Activated T-cell treated with anti-CD3 and anti-CD28 coated beads for 24 hours (primary cell): ENCODE measurements at places on chromosomes 16 and 17.

DNA sequence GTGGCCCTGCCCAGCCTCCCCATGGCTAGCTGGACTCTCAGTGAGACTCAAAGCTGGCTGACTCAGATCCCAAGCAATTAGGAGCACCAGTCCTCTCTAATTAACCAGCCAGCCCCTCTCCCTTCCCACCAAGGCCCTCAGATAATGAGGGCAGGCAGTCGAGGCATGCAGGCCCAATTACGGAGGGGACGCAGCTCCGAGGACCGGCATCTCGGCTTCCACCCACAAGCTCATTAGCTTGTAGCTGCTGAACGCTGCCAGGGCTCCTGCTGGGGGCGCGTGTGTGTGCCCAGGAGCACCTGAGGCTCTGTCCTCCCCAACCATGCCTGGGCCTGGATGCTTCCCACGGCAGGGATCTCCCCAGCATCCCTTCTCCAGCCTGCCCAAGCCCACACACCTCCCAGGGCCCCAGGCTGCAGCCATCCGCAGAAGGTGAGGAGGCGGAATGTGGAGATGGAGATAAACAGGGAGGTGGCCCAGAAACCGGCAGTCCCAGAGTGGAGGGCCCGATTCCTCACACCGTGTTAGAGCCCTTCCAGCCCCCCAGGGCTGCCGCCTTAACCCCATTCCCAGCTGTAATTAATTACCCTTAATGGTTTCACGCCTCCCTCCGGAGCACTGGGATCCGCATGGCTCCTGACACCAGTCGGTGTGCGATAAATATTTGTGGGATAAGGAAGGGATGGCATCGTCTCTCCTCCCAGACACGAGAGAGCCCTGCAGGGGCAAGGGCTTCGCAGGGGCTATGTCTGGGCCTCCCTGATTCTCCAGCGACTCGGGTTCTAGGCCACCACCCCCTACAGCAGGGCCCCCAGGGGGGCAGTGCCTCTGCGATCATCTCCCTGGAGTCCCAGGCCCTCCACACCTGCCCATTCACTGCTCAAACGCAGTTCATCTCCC lies 42.2 kb downstream of the RPH3AL start:
- no peak for DNase-seq

DNA sequence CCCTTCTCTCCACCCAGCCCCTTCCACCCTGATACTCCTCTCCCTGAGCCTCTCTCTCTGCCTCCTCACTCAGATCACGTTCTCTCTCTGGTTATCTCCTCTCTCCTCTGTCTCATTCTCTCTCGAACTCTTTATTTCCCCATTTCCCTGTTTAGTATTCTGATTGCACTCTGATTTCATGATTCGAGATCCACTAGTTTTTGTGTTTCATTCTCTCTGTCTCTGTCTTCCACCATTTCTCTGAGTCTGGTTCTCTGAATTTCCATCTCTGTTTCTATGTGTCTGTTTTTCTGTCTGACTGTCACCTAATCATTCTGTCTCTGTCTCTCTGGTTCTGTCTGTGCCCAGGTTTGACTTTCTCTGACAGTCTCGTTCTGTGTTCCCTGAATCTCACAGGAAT lies 2.0 kb downstream of the SEZ6L2 start:
- DNase-seq = no peak

DNA sequence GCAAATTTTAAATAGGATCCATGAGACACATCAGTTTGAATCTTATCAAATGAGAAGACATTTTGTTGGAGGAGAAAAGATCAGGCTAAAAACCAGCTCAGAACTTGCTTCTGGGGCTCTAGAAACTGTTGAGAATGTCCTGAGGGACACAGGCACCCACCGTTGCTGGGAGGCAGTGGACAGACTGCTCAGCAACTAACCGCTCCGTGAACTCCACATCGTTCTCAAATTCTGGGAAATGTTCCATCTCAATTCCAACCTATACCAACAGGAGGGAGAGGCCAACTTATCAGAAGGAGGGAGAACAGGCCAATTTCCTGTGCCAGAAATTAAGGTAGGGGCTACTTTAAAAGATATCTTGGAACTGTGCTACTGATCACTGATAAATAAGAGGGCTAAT lies 8.3 kb downstream of the TAT start:
- DNase-seq = no peak

DNA sequence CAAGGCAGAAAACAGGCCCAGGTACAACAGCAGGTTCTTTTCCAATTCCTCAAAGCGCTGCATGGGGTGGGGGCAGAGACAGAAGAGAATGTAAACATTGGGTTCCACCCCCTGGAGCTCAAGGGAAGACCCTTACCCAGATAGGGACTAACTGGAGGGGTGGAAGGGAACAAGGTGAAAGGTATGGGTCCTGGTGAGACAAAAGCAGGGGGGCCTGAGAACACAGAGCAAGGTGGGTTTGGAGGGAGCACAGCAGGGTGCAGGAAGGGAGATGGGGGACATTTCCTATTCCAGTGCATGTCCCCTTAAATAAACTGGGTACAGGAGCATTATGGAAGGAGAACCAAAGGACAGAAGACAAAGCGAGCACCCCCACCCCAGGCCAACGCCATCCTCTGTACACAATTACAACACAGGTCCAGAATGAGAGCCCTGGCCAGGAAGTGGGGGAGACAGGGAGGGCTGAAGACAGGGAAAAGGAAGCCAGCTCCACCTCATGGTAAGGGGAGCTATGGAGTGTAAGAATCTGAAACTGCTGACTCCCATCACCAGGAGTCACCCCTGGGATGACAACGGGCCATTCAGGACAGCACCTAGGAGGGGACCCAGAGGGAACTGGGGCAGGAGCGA lies 2.1 kb upstream of the CD2BP2 start:
- DNase-seq = no peak

- no peak for DNase-seq
Observed at GRCh38 chr17:43898446-43898845, 8.9 kb downstream of the MPP2 start.

DNA sequence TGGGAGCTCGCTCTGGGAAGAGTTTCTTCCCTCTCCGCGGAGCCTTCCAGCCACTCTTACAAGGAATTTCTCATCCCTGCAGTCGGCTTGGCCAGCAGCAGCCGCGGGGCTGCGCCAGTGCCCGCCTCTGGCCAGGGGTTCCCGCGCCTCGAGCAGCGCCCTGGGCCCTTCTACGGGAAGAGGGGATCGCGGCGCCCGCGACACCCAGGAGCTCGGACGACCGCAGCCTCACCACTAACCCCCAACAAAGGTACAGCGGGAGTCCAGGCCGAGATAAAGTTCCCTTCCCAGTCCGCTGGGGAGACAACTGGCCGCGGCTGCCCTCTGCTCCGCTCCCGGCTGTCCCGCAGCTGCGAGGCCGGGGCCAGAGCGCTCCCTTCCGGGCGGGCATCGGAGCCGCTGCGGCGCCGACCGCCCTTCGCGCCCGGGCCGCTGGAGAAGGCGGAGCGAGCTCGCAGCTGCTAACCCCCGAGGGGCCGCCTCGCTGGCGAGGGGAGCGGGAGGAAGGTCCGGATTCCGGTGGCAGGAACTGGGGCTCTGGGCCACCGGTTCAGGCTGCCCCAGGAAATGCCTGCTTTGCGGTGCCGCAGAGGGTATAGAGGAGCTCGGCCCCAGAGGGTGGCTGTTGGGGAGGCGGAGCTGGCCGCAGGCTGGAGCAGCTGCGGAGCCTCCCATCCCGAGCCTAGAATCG lies 3.6 kb upstream of the HS3ST3B1 start:
- no peak for DNase-seq

- no peak for DNase-seq
Observed at GRCh38 chr17:61065263-61065773, 334.3 kb upstream of the TBX2 start.

DNA sequence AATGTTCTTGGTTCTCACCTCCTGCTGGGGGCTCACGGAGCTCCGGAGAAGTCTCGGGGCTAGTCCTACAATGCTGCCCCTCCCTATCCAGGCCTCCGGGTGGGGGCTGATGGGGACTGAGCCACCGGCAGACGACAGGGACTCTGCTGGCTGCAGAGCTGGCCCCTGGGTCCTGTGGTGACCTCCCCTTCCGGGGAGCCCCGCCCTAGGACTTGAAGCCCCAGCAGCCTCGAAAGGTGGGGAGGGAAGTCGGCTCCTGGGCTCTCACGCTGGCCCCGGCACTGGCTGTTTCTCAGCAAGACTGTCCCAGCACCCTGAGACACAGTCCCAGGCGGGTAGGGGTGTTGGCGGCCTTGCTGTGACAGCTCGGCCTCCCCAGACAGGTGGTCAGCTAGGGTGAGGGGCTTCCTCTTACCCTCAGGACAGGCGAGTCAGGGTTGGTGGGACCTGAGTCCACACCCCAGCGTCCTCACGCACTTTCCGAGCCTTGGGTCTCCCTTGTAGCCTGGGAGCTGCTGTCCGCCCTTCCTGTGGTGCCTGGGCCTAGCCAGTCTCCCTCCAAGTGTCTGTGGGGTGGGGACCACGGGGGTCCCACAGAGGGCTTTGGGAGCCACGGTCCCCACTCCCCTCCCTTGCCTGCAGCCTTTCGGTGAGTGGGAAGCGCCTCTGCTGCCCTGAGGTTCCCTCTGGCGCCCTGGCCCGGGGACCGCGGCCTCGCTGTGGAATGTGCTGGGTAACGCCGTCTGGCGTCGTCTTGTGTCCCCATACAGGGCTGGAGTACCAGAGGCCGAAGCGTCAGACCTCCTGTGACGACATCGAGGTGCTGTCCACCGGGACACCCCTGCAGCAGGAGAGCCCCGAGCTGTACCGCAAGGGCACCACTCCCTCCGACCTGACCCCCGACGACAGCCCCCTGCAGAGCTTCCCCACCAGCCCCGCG lies 76.6 kb downstream of the KLHDC4 start:
- DNase-seq = no peak

GRCh38 chr16:18803569-18804462 lies 2.5 kb upstream of the ARL6IP1 start:
- no peak for DNase-seq

DNA sequence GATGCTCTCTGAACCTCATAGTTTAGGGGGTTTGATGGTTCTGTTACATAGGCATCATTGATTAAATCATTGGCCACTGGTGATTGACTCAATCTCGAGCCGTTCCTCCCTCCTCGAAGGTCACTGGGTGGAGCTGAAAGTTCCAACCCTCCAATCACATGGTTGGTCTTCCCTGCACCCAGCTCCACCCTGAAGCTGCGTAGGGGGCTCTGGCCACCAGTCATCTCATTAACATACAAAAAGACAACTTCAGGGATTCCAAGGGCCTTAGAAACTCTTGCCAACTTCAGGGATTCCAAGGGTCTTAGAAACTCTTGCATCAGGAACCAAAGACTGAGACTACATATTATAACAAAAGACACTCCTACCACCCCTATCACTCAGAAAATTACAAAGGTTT lies 306.5 kb upstream of the TNRC6C start:
- DNase-seq = no peak
